Common myeloid progenitor, CD34-positive (primary cell): ENCODE measurements at places on chromosomes 13 and 19.
A peak's percentile ranks its signal among the peaks of the same experiment; 100 is the strongest.

DNA sequence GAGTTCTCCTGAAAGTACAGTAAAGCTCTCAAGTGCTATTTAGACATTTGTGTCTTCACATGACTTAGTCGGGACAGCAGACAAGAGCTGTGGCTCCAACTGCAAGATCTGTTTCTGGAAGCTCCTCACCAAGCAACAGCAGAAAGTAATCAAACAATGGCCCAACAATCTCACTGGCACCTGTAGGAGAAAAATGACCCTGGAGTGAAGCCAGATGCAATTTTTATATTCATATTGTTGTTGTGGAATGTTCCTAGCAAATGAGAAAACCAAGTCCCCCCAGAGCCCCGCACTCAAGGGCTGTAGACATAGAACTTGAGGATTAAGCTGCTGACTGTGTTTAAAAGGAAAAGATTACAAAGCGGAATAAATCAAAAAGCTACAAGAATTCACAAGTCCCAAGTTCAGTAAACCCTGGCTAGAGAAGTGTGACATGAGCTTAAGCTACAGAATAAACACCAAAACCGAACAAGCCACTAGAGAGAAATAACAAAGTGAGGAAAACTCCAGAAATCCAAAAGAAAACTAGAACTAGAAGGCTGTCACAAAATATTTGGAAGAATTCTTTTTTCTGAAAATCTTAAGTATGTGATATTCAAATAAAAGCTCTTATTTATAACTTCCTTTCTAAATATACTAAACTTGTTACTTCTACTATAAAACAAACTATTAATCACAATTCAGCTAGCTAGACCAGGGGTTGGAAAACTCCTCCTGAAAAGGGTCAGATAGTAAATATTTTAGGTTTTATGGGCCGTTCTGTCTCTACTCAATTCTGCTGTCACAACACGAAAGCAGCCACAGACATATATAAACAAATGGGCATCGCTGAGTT is 454.5 kb downstream of the SUCLA2 start:
- no peak for DNase-seq

DNA sequence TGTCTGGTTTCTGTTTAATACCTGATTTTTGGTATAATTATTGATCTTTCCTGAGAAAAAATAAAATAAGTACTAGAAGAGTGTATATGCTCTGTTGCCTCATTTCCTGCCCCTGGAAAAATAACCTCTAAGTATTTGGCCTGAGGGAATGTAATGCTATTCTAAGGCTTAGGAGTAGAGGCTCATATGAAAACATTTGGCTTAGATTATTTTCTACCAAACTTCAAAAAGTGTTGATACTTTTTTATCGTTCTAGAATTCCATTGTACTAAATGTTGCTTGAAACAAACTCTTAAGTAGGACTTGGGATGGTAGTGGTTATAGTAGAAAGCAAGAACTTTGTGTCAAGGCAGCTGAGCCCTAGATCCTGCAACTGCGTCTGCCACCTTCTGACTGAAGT is 57.8 kb downstream of the COG3 start:
- DNase-seq, result no peak

GRCh38 chr13:100362781-100363180 is 225.8 kb downstream of the GGACT start:
- no peak for DNase-seq

DNA sequence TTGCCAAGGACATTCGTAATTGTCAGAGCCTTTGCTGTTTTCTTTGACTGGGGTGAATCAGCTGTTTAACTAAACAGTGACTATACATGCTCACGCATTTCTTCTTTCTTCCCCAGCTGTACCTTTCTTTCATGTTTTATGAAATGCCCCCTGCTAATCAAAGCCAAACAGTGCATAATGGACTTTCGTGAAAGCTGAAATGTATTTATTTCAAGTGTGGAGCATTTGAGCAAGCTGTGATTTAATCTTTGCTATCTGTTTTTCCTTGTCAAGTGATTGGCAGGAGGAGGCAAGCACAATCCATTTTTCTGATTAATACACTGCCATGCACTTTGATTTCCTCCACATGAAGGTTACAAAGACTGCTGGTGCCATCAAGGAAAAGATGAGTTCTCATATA is 831.7 kb upstream of the SPRY2 start:
- DNase-seq, result no peak

- peak; percentile 8 for DNase-seq
These were observed 10.3 kb downstream of the DYRK1B start for GRCh38 chr19:39823686-39824085.

- no peak for DNase-seq
These were observed 73.1 kb downstream of the KCTD12 start for GRCh38 chr13:76813000-76813691.

GRCh38 chr13:26551255-26551860 is 6.1 kb upstream of the WASF3 start:
- no peak for DNase-seq

GRCh38 chr13:100983111-100983510 is 308.5 kb upstream of the TMTC4 start:
- DNase-seq, result no peak

DNA sequence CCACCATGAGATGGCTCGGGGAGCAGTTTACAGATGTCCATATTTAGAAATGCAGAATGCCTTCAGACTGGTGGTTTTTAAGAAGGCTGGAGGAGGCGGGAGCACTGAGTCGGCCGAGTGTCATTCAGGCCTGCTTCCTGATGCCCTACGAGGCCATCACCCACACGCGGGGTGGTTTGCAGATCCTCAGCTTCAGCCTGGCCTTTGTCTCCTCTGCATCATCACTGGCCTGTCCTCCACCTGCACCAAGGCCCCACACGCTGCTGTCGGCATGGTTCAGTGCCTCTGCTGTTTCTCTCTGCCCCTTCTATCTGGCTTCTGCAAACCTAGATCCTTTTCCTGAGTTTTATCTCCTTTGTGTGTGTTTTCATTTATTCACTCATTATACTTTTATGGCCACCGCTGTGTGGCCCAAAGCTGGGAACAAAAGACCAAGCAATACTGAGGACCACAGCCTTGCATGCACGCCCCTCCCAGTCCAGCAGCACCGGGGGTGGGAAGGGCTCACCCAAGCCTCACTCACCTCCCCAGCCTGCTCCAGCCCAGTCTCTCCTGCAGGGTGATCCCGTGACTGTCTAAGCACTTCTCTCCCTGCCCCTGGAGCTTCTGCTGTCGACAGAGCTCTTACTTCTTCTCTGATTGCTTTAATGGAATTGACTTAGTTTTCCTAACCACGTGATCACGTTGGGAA is 240.8 kb downstream of the TEX29 start:
- no peak for DNase-seq

DNA sequence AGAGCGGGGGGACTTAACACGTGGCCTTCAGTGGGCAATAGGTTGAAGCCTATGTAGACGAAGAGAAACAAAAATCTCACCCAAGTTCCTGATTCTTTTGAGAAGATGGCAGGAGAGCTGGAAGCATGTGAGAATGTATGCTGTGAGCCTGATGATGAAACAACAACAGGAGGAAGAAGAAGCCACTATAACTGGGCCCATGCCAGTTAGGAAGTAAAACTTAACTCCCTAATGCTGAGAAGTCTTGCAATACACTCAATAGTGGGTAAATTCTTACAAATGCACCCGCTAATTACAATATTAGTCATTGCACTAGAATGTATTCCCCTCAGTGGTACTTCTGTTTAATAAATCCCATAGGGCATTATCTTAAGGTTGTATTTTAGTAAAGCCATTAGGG is 9.1 kb downstream of the PCDH17 start:
- no peak for DNase-seq

- DNase-seq, result no peak
These were observed 509.5 kb downstream of the SLITRK1 start for GRCh38 chr13:83372786-83373185.

DNA sequence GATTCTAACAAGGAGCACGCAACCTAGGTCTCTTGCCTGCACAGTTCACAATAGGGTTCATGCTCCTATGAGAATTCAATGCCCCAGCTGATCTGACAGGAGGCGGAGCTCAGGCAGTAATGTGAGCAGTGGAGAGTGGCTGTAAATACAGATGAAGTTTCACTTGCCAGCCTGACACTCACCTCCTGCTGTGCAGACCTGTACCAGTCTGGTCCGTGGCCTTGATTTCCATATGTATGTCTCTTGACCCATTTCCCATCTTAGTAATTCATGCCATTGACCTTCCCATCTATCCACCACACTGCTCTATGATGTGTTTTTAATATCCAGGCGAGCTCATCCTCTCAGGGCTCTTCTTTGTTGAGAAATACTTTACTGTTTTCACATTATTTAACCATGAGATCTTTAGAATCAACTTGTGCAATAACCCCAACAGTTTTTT is 95.2 kb downstream of the LRCH1 start:
- DNase-seq, result peak; percentile 37

DNA sequence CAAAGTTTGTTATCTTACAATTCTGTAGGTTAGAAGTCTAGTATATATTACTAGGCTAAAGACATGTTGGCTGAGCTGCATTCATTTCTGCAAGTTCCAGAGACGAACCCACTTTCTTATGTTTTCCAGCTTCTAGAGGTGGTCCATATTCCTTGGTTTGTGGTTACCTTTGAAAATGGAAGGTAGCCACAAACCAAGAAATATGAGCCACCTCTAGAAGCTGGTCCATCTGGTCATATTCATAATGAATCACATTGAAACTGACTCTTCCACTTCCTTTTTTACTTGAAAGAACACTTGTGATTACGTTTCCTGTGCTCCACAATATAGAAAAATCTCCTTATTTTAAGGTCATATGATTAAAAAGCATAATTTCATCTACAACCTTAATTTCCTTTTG is 943.0 kb upstream of the PCDH9 start:
- no peak for DNase-seq

DNA sequence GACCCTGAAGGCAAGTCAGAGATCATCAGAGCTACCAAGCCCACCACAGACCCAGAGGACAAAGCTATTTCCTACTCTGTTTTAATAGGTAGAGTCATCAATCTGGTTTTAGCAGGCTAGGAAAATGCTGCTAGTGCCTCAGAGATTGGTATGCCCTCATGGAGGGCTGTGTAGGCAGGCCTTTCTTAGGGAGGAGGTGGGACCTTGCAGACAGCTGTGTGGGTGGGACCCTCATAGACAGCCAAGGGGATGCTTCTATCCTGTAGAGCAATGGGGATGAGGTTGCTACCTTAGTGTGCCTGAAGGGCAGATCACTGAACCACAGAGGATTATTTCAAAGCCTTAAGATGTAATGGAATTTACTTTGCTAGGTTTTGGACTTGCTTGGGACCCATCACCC is 534.9 kb upstream of the KLF12 start:
- no peak for DNase-seq

- no peak for DNase-seq
These were observed 13.9 kb downstream of the NFIX start for GRCh38 chr19:13008926-13009787.

DNA sequence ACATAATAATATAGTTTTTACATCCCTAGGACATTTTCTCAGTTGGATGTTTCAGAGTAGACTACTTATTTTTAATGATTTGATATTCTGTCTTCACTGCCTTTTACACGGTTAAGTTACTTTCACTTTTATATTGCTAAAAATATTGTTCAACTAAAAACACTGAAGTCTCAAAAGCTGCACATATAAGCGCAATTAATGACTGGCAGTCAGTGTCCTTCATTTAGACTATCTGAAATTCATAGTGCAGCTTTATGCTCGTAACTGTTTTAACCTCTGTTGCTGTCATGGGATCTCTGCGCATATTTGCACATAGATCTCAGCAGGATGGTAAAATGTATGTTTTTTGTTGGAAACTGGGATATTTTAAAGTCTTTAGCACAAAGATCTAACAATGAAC is 864.3 kb downstream of the SLITRK6 start:
- DNase-seq, result peak; percentile 30

DNA sequence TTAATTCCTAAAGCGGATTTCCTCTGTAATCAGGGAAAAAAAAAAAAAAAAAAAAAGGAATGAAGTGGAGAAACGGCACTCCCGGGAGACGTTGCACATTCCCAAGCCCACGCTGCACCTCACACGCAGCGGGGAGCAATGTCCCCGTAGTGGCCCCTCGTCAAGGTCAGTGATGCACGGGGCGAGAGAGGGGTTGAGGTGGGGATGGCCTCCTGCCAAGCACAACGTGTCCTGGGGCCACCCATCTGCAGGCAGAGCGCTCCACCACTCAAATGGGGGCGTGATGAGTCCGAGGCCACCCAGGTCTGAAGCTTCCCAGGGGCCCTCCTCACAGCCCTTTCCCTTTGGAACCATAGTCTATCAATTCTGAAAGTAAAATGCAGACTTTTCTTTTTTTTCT is 15.1 kb downstream of the PLK5 start:
- DNase-seq, result no peak

DNA sequence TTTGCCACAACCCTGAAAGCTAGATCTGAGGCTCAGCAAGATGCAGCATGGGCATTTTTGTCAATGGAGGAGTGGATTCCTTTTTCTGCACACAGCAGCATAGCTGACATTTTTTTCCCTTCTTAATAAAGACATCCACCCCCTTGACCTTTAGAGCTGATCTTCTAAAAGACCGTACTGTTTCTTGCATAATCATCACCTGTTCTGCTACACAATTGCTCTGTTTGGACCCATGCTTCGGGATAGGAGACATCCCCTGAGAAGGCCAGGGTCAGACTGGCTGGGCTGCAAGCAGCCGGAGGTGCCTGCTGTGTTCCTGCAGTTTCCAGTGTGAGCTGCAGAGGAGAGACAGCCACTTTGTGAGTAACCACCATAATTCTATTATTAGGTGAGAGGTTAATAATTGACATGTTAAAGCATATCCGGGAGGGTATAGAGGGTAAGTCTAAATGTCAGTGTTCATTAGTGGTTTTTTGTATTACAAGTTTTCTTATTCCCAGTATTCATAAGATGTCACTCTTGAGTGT is 108.5 kb upstream of the C1QTNF9B start:
- no peak for DNase-seq

GRCh38 chr19:29119590-29119989 is 93.4 kb downstream of the UQCRFS1 start:
- no peak for DNase-seq

DNA sequence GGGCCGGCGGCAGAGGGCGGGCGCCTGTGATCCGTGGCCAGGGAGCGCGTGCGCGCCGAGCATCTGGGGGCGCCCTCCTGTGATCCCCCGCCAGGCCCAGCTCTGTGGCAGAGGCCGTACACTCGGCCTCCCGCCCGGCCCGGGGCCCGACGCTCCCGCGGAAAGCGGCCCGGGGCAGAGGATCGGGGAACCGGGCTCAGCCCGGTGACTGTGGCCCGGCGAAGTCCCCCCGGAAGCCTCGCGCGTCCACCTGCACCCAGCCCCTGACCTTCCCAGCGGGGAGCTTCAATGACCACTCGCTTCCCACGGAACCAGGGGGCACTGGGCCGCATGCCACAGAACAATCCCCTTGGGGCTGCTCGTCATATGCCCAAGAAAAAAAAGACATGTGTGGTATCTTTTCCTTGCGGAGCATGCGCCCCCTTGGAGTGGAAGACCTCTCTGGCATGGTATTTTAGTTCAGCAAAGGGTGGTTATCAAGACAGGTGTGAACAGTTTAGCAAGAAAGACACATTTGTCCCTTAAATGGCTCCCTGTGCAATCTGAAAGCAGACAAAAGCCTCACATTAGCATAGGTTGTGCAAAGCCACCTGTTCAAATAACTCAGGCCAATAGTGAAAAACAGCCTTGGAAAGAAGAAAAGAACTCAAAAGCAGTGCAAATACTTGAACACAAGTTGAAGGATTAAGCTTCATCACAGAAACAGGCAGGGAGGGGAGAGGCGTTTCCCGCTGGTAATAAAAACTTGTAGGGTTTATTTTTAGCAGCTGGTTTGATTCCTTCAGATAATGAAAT is 290.9 kb upstream of the SOX21 start:
- DNase-seq, result peak; percentile 57
